OCI-M1 (cell line): ENCODE measurements at places on chromosomes 1 and 21.

DNA sequence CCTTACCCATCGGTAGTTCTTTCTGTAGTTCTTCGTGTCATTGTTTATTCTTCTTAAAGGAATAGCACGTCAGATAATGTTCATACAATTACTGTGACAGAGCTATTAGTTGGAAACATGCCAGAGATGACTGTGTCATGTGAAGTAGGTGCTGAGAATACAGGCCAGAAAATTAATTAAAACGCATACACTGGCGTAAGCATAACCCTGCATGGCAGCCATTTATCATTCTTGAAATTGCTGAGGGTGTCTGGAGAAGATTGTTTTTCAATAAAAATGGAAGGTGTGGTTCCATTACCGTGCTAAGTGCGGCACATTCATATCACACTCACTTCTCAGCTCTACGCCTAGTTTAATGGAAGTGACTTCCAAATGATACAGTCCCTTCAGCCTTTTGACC is 7.8 kb downstream of the ETS2 start:
- DNase-seq = no peak

GRCh38 chr1:20733360-20733975 is 965 bp upstream of the SH2D5 start:
- no peak for DNase-seq

DNA sequence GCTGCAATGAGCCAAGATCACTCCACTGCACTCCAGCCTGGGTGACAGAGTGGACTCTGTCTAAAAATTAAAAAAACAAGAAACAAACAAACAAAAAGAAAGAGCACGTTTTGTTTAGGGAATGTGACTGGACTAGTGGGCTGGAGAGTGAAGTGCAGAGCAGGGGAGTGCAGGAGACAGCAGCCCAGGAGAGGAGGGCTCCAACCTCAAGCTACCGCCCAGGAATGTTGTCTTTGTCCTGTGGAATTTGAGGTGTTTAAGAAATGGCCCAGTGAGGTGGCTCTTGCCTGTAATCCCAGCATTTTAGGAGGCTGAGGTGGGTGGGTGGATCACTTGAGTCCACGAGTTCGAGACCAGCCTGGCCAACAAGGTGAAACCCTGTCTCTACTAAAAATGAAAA is 42.4 kb upstream of the MTF2 start:
- DNase-seq = no peak

GRCh38 chr1:92923664-92924063 is 37.6 kb downstream of the DIPK1A start:
- DNase-seq = peak; percentile 44

GRCh38 chr1:154822233-154822632 is 47.8 kb downstream of the KCNN3 start:
- DNase-seq = no peak

- no peak for DNase-seq
Observed at GRCh38 chr21:38205940-38206339, 50.9 kb upstream of the KCNJ15 start.

DNA sequence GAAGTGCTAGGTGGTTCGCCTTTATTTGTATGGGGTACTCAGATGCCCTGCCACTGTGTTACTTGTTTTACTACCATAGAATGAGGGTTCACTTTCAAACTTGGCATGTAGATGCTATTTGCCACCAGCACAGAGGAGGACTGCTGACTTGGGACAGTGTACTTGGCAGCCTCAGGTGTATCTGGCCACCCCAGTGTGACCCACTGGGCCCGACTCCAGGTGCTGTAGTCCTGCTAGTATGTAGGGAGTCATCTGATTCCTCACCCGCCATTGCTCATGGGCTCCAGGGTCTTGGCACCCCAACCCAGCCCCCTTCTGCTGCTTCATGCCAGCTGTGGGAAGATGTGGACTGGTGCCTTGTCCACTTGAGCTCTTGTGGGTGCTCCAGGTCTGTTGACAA is 40.0 kb downstream of the ZNF678 start:
- DNase-seq = no peak

DNA sequence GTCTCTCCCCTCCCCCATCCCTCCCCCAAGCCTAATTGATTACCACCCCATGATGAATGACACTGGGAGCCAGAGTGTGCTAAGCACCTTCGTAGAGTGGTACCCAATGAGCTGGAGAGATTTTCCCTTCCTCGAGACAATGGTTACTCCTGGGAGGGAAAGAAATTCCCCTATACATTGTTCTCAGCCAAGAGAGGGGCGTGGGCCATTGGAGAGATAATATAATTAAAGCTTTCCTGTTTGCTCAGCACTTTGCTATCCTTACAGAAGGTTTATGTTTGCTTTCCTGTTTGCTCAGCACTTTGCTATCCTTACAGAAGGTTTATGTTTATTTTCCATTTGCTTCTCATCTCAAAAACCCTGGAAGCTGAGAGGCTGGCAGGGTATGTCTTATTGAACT is 126.1 kb upstream of the KLHDC7A start:
- DNase-seq = no peak

DNA sequence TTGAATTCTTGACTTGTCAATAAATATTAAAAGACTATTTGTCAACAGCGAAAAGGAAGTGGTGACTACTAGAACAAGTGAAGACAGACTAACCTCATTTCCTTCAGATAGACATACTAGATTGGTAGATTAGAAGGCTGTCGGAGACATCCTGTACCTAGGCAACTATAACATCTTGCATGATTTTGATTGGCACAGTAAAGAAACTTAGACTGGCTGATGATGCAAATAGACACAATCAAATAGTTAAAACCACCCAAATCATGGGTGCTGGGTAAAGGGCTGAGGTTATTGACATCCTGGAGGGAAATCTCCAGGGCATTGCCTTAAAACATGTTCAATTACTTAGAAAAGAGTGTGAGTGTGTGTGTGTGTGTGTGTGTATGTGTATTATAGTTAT is 85.9 kb upstream of the EDEM3 start:
- DNase-seq = no peak

GRCh38 chr1:240925273-240925672 is 313.3 kb upstream of the GREM2 start:
- no peak for DNase-seq

DNA sequence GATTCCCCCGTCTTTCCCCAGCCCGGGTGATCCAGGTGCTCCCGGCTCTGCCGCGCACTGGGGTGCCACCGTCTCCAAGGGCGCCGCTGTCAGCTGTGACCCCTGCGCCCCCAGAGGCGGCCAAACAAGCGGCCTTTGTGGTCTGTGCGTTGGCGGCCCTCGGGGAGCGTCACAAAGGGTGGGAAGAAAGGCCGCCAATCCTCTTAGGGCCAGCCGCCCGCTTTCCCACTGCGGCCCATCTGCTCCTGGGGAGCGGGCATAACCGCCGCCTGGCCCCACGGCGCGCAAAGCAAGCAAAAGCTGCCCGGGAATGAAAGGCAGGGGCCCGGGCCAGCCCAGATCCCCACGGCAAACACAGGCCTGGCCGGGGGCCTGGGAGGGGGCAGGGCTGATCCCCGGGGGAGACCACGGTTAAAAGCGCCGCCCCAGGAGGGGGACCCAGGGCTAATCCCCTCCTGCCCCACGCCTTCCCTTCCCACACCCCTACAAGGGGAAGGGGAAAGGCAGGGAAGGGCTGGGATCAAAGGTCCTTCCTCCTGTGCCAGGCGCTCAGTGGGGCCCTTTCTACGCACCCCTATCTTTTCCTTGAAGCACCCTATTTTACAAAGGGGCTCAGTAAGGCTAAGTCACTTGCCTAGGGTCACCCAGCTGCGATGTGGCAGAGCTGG is 24.0 kb downstream of the C1QB start:
- DNase-seq = no peak

DNA sequence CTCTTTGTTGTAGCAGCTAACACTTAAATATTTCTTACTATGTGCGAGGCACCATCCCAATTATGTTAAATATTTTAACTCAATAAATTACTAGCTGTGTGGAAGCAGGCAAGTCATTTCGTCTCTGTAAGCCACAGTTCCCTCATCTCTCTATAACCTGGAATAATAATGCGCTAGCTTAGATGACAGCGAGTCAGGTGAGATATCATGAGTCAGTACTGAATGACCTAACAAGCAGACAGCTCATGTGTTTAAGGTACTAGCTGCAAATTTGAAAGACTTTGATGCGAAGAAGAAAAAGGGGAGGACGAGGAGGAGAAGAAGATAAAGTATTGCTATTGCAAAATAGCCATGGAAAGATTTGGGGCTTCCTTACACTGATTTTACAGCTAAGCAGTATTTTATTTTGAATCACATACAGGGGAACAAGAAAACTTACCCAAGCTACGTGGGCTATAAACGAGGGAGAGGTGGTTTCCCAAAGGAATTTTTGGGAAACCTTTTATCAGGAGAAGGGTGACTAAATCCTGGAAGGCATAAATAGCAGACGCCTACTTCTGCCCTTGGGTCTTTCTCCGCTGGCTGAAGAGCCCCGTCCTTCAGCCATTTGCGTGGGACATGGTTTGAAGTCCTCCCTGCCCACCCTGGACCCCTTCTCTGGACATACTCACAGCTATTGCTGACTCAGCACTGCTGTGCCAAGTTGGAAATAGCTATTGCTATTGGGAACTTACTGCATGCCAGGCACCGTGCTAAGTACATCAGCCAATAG is 8.9 kb downstream of the CITED4 start:
- DNase-seq = no peak

DNA sequence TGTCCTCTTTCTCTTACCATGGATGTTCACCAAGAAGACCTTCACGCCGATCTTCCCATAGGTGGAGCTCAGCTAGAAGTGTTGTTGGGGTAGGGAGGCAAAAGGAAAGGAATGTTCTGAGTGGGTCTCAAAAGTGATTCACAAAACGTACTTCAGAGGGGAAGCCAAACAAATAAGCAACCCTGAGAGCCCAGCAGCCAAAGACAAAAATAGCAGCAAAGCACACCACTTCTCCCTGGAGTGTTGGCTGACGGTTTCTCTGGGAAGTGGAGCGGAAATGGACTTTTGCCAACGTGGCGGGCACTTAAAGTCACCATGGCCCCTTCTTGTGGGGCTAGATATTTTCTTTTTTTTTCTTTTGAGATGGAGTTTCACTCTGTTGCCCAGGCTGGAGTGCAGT is 23.1 kb downstream of the SLC26A9 start:
- DNase-seq = no peak
